ENCODE measurements at places on chromosomes 2 and 18. TPM values are rescaled to one million over a fixed set of nuclear protein-coding genes. Genes with fewer than 3 reads are reported as not detected.

Gene RNMT
- total RNA-seq: 80.9 TPM

Gene FASTKD2
- total RNA-seq: 115 TPM

GRCh38 chr2:31028417-31028816 lies 109.8 kb downstream of the GALNT14 start:
- DNase-seq: no peak

GRCh38 chr2:3637692-3638455 lies 20.1 kb upstream of the ALLC start:
- DNase-seq: no peak

DNA sequence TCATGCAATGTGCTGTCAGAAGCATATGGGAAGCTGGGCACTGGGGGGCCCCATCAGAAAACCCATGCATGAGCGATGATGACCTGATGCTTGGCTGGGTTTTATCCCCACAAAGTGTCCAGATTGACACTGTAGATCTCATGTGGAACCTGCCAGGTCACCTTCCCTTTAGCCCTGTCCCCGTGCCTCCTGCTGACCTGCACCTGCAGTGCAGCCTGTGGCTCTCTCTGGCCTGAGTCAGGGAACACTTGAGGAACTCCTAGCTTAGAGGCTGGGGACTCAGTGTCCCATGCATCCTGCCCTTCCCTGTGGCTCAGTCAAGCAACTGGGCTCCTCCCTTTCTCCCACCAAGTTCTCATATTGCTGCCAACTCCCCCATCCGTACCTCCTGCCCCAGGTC lies 57.7 kb downstream of the PDCL3 start:
- DNase-seq: no peak

GRCh38 chr18:67456711-67457110 lies 59.8 kb downstream of the DSEL start:
- DNase-seq: peak; percentile 9
